ENCODE measurements at places on chromosomes 13 and 19.
A peak's percentile ranks its signal among the peaks of the same experiment; 100 is the strongest.

DNA sequence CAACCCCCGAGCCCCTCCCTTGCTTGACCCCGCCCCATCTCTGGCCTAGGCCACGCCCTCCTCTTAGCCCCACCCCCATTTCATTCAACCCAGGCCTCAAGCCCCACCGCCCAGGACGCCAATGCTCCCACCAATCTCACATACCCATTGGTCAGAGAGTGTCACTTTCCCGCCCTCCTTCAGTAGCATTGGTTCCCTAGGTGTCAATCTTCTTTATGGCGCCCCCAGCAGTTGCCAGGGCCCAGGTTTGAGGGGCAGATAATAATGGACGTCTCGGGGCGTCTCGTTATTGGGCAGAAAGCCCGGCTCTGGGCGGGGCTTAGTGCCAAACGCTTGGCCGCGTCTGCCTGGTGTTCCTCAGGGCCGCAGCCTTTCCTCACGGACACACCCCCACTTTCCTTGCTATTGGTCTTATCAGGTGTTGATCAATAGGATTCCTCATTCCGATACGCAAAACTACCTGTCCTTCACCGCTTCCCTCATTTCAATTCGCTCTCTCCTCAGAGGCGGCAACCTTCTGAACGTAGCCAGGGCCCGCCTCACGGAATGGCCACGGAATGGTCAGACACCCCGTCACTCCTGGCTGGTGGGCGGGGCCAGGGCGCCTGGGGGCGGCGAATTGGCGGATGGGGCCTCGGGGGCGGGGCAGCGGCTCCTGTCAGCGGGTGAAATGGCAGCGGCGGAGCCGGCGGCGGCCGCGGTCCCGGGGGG, at the start of gene EVI5L:
Gene EVI5L (plus strand): TSS at position 658 of the 711 bp plus-strand sequence. CDS start 16,325 bp downstream, outside the sequence.
- DNase-seq, result peak; percentile 99

DNA sequence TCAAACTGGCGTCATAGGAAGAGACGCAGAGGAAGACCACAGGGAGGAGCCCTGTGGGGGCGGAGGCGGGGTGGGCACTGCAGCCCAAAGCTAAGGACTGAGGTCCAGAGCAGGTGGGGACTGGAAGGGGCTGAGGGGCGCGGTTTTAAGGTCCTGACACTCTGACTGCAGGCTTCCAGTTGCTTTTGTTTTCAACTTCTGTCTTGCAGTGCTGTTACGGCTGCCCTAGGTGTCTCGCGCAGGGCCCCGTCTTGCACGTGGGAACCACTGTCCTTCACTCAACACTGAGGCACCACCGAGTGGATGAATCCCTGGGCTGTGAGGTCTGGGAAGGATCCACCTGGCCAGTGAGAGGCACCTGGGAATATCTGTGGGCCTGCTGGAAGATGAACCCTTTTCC, 76.0 kb downstream of the TEX29 start:
- DNase-seq, result no peak

DNA sequence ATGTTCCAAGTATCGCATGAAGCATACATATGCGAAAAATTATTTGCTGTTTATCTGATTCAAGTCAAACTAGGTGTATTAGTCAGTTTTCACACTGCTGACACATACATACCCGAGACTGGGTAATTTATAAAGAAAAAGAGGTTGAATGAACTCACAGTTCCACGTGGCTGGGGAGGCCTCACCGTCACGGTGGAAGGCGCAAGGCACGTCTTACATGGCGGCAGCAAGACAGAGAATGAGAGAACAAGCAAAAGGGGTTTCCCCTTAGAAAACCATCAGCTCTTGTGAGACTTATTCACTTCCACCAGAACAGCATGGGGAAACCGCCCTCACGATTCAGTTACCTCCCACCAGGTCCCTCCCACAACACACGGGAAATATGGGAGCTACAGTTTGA, 13.0 kb upstream of the PROZ start:
- peak; percentile 38 for DNase-seq

- no peak for DNase-seq
These were observed 110.4 kb upstream of the KLHL1 start for GRCh38 chr13:70218618-70219017.

- no peak for DNase-seq
These were observed 99.8 kb upstream of the GJB6 start for GRCh38 chr13:20331949-20332348.

DNA sequence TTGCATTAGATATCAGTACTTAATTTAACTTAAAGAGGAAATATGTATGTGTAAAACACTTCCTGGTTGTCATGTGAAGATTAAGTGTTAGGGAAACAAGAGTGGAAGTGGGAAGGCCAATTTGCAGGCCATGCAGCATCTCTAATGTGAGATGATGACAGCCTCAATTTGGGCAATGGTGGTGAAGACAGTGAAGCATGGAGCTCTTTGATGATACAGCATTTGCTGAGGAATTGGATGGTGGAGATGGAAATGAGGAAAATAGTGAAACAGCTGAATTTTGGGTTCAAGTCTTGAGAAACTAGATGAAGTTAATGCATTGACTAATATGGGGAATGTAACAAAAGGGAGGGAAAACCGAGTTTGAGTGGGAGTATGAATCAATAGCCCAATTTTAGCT, 231.7 kb upstream of the MIR17HG start:
- DNase-seq, result no peak

DNA sequence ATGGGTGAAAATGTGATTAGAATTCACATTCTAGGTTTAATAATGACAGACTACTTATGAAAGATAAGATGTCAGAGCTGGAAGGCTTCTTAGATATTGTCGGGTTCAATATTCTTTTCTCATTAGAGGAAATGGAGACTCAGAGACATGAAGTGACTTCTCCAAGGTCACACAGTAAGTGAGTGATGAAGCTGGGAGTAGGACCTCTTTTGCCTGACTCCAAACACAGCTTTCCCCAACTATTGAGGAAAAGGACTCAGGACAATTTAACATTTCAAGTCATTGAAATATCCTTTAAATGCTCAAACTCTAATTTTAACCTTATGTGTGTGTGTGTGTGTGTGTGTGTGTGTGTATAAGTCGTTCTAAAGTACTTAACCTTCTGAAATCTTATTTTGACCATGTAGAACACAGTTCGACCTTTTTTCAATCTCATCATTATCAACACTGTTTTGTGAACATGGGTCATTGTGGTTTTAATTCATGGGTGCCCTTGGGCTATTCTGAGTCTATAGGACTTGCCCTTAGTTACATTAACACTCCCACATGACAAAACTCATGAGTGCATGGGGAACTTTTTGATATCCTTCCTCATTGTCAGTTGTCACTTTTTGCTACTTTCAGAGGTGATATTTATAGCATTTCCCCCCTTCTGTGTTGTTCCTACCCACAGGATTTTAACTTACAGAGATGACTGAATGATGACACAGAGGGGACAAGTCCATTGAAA, 53.0 kb downstream of the LRCH1 start:
- DNase-seq, result no peak

GRCh38 chr19:9407827-9408226, 27.5 kb downstream of the ZNF266 start:
- no peak for DNase-seq

DNA sequence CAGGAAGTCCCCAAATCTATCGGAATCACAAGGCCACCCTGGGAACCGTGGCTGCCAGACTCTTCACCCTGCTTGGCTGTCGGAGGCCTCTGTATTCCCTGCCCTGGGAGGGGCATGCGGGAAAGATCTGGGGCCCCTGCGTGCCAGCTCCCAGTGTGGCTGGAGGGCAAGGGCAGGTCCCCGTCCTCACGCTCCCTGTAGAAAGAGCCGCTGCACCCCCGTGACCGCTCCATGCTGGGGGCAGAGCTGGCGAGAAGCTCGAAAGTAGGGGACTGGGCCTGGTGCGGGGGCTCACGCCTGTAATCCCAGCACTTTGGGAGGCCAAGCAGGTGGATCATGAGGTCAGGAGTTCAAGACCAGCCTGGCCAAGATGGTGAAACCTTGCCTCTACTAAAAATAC, 208.4 kb upstream of the SOX1 start:
- no peak for DNase-seq

- DNase-seq, result no peak
These were observed 926 bp downstream of the ZNF587 start for GRCh38 chr19:57850553-57851017.

- DNase-seq, result no peak
These were observed 19.8 kb upstream of the GNA15 start for GRCh38 chr19:3115916-3116602.

- no peak for DNase-seq
These were observed 263.9 kb upstream of the NBEA start for GRCh38 chr13:34678154-34678553.

DNA sequence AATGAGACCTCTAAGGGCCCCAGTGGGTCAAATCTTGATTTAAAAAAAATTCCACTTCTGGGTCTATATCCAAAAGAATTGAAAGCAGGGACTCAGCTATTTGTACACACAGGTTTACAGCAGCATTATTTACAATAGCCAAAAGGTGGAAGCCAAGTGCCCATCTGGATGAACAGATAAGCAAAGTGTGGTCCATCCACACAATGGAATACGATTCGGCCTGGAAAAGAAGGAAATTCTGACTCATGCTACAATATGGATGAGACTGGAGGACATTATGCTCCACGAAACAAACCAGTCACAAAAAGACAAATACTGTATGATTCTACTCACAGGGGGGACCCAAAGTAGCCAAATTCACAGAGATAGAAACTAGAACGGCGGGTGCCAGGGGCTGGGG, 76.7 kb downstream of the CACNA1A start:
- no peak for DNase-seq

DNA sequence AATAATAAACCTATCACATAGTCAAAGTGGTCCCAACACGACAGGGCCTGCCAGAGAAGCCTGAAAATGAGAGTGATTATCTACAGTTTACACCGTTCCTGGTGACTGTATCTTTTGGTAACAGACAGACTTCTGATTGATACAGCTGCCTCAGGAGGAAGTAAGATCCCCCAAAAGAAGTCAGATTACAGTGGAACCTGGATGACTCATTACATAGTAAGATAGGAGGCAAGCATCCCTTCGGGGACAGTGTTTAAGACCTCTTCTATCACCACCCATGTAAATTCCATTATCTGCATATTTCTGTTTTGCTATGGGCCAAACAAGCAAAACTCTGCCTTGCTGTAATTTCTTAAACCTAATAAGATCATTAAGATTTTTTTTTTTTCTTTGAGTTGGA, 44.0 kb upstream of the FLT1 start:
- no peak for DNase-seq

- DNase-seq, result no peak
These were observed 8.1 kb upstream of the MRI1 start for GRCh38 chr19:13756210-13756609.

DNA sequence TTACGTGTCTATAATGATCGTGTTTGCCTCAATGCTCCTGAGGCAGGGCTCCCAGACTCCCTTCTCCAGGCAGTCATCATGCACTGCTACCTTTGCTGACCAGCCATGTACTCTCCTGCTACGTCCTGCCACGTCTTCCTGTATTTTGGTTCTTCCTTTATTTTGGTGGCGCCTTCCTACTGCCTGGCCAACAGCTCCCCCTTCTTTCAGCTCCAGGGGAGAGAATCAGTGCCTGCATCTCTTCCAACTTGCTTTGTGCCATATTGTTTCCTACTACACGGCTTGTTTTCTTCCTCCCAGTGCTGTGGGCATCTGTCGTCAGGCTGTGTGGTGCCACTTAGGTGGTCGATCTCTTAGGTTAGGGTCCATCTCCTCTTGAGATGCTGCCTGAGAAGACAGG, 96.2 kb downstream of the FGF9 start:
- DNase-seq, result no peak

DNA sequence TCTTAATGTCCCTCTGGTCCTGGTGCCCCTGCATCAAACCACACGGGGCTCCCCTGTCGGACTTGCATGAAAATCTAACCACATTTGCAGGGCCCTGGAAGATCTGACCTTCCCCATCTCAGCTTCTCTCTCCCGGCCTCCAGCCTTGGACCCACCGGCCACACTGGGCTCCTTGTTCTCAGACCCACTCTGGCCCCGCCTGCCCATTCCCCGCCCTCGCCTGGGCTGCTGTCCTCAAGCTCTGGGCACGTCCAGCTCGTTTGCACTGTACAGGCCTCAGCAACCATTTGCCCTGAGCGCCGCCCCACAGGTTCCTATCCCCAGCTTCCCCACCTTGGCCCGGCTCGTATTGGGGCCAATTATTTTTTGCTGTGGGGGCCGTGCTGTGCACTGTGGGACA, 10.5 kb downstream of the MYO9B start:
- DNase-seq, result no peak

DNA sequence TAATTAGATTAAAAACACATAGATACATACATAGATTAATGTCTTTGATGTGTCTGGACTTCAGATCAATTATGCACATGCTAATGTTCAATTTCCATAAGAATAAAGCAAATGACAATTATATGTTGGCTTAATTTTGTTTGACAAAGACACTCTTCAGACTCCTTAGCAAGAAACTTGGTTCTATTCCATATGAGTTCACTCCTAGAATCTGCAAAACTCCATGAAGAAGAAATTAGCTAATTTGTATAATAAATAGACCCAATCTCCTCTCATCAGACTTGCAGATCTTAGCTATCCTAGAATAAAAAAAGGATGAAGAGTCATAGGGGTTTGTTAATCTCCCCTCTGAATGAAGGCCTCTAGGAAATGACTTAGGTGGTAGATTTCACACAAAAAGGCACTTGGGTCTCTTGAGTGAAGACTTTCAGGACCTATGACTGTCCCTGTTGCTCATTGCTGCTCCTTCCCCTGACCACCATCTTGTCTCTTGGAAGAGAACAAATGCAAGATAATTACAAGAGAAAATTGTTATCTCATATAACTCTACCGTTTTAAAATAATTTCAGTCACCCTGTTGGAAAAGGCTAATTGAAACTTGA, 302.2 kb downstream of the EFNB2 start:
- DNase-seq, result no peak

DNA sequence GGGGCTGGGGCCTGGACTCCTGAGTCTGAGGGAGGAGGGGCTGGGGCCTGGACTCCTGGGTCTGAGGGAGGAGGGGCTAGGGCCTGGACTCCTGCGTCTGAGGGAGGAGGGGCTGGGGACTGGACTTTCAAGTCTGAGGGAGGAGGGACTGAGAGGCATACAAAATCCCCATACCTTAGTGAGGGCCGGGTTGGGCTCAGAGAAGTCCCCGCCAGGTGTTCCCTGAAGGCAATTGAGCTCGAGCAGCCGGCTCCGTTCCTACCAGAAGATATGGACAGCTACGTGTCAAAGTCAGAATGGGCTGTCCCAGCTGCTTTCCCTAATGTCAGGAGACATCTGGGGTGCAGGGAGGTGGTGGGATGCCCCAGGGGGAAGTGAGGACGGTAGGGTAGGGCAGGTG, 9.5 kb downstream of the PHLDB3 start:
- no peak for DNase-seq

DNA sequence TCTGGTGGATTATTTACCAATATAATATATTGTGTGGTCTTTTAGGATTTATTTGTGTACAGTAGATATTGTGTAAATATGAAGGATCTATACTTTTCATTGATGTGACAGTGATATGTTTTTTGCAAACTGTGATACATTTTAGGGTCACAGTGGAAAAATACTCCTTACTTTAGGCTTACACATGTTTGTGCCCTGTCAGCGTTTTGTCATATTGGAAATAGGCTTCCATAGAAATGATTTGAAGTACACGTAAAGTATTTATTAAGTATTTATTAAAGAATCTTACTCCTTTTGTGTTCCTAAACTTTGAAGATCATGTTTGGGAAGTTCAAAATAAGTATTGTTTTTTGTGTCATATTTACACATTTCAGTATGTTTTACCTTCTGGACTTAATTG, 5.0 kb downstream of the ZNF808 start:
- no peak for DNase-seq

All from activated T-cell treated with anti-CD3 and anti-CD28 coated beads for 24 hours (primary cell).